Effector memory CD4-positive, alpha-beta T cell (primary cell): ENCODE measurements at places on chromosomes 6 and 20.
A peak's percentile ranks its signal among the peaks of the same experiment; 100 is the strongest.

DNA sequence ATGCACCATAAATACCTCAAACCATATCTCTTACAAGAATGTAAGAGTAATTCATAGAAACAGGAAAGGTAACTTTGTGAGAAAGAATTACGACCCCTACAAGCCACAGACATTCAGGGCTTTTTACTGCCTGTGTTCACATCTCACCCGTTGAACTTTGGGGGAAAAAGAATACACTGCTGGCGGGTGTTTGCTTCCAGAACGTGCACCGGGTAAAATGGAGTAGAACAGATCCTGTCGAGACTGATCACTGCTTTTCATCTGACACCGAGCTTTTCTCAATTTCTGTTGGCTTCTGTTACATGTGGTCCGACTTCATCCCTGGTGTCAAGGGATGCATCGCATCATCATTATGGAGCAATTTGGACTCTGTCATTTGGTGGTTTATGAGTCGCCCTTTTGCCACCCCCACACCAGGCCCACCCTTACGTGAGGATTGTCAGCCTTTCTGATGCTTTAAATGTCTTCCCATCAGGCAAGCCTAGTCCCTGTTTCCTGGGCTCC is 219.2 kb upstream of the ZFP64 start:
- peak overlapping the region; percentile 77 for H3K27ac ChIP-seq
- H3K27me3 ChIP-seq: no peaks in the 10 kb centered on the region
- H3K36me3 ChIP-seq: no peaks in the 10 kb centered on the region
- H3K4me3 ChIP-seq: no peak overlapping the region

- H3K4me1 ChIP-seq: no peaks in the 10 kb centered on the region
- no peak overlapping the region for H3K4me3 ChIP-seq
- H3K27ac ChIP-seq: no peak overlapping the region
- no peaks in the 10 kb centered on the region for H3K27me3 ChIP-seq
- DNase-seq: no peak
These were observed 95.7 kb downstream of the HS3ST5 start for GRCh38 chr6:114247101-114247500.

DNA sequence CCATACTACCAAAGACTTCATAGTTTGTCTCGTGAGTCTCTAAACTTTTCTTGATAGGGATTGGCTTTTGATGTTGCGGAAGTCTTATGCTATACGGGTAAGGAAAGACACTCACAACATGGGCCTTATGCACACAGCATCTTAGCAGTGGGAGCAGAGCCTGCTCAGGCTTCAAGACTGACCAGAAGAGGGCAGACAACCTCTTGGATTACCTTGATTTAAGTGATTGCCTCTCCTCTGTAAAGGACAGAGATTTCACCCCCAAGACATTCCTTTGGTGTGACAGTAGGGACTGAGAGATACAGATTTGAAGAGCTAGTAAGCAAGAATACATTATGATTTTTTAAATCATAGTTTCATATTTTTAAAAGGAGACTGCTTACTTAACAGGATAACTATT is 71.0 kb upstream of the SAMD3 start:
- no peaks in the 10 kb centered on the region for H3K36me3 ChIP-seq
- no peak overlapping the region for H3K4me3 ChIP-seq
- no peak overlapping the region for H3K27ac ChIP-seq
- no peaks in the 10 kb centered on the region for H3K27me3 ChIP-seq
- DNase-seq: no peak
- no peaks in the 10 kb centered on the region for H3K4me1 ChIP-seq

DNA sequence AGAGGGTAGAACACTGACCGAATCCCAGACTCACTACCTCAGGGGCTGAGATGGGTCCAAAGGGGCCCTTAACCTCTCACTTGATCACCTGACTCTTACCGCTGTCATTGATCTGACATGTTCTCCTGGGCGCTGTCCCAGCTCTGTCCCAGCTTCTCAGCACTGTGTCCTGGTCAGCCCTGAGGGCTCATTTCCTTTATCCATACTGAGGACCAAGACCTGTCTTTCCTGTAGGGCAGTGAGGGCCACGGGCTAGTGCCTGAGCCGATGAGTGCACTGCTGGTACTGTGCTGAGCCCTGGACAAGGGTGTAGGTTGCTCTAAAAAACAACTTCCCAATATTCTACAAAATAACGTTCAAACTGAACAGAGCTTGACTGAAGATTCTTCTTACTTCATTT is 131.5 kb downstream of the MTHFD1L start:
- no peaks in the 10 kb centered on the region for H3K36me3 ChIP-seq
- no peak for DNase-seq
- no peaks in the 10 kb centered on the region for H3K27me3 ChIP-seq
- H3K27ac ChIP-seq: no peak overlapping the region
- H3K4me1 ChIP-seq: no peaks in the 10 kb centered on the region
- H3K4me3 ChIP-seq: no peak overlapping the region

DNA sequence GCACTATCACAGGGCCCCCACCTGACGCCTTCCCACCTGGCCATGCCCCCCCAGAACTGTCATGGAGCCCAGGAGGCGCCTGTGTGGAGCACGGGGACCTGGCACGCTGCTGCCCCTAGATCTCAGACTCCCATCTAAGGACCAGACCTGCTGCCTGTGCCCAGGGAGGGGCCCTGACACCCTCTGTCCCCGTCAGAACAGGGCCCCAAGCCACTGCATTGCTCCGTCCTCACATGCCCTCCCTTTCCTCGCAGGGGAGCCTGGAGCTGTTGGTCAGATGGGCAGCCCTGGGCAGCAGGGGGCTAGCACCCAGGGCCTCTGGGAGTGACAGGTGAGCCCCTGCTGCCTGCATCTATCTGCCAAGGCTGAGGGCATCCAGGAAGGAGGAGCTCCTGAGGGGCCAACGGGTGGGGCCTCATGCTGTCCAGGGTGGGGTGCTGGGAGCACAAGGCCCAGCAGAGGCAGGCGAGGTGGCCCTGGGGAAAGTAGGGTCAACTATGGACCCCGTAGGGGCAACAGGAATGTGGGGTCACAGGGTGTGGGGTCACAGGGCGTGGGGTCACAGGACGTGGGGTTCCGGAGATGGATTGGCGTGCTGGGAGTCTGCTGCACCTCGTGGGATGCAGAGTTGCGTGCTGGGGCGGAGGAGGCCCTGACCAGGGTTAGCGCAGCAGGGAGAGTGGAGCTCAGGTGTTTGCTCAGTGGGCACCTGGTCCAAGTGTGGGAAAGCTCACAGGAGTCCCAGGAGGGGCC is 31.6 kb downstream of the CHRNA4 start:
- peaks cover 4% of the 10 kb centered on the region for H3K27me3 ChIP-seq
- peaks cover 9% of the 10 kb centered on the region for H3K4me1 ChIP-seq
- H3K27ac ChIP-seq: no peak overlapping the region
- H3K4me3 ChIP-seq: no peak overlapping the region
- no peaks in the 10 kb centered on the region for H3K36me3 ChIP-seq

DNA sequence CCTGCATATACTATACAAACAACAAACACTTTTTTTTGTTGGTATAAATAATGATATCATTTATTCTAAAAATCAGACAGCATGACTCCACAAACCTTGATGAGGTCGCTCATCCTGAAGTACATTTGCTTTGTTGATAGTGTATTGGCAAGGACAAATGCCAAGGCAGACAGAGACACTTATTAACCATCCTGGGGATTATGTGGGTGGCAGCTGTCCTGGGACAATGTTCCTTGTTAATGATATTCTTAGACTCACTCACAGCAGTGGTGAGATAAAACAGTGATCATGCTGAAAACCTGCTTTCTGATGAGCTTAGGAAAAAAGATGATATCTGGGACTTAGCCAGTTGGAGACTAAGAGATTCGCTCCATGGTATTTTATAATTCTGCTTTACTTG is 85.4 kb upstream of the OGFRL1 start:
- H3K27me3 ChIP-seq: peaks cover under 1% of the 10 kb centered on the region
- no peak overlapping the region for H3K27ac ChIP-seq
- no peaks in the 10 kb centered on the region for H3K4me1 ChIP-seq
- no peak for DNase-seq

DNA sequence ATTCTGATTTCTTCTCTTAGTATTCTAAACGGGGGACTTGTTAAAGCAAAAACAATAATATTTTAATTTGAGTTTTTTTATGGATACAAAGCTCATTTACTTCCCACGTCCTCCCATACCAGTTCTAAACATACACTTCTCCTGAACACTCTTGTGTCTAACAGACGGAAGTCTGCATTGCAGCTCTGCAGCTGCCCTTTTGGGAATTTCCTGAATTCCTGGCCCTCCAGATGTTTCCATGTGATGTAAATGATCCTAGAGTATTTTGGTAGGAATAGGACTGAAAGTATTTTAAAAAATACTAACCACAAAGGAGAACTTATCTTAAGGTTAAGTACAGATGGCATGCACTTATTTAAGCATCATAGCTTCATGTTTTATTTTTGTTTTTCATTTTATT is 886.7 kb downstream of the TBC1D32 start:
- no peak overlapping the region for H3K27ac ChIP-seq
- no peaks in the 10 kb centered on the region for H3K36me3 ChIP-seq
- no peak overlapping the region for H3K4me3 ChIP-seq

DNA sequence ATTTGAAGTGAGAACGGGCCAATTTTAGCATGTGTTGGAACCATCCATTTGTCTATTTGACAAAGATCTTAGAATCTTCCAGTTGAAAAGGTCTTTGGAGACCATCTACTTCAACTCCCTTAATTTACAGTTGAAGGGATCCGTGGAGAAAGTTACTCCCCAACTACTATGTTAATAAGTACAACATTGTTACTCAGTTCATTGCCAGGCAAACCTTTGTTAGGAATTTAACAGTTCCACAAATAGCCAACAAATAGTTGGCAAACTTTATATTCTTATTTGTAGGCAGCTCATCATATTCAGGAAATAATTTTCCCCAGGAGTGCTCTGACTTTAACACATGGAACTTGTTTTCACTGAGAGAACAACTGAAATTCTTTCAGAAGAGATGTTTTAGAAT is 81.0 kb upstream of the FLRT3 start:
- H3K36me3 ChIP-seq: no peaks in the 10 kb centered on the region
- no peak overlapping the region for H3K4me3 ChIP-seq
- H3K27ac ChIP-seq: no peak overlapping the region
- no peaks in the 10 kb centered on the region for H3K4me1 ChIP-seq
- DNase-seq: no peak
